ENCODE measurements at places on chromosomes 2 and 18. TPM values are rescaled to one million over a fixed set of nuclear protein-coding genes. Genes with fewer than 3 reads are reported as not detected.

Gene ALPI
- polyA plus RNA-seq: not detected

Gene FABP1
- polyA plus RNA-seq: not detected

Gene KLHL29
- 6.4 TPM for polyA plus RNA-seq

Gene OR6B2
- polyA plus RNA-seq: not detected

DNA sequence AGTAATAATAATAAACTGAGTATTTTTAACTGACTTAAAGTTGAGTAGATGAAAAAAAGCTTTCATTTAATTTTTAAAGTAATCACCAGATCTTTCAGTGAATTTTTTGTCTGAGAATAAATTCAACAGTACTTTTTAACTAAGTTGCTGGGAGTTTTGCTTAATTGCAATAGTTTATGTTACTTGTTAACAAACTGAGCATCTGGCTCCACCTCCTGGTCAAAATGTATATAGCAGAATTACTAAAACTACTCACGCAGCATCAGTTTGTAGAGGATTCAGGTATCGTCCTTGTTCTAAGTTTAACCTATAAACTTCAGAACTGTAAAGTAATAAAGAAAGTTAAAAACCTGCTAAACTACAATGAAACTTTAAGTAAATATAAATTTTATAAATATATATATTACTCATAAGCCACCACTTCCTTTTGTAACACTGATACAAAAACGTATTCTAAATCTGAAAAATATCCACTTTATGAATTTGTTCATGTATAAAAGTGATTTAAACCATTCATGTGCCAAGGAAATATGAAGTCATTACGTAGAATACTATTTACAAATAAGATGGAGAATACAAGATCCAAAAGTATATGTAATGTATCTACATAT lies 21.3 kb downstream of the NOL10 start:
- DNase-seq: peak; percentile 56

DNA sequence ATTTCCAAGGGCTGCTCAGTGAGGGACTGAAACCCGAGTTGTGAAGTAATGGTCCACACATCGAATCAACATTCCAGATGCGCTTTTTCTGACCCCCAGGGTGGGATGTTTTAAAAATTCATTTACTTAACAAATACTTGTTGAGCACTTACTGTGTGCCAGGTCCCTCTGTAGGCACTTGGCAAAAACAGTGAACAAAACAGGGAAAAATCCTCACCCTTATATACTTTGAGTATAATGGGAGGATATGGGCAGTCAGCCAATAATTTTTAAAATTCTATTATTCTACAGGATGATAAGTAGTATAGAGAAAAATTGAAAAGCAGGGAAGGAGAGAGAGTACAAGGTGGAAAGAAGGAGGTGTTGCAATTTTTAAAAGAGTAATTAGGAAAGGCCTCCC lies 31.3 kb upstream of the AFTPH start:
- DNase-seq: no peak

- DNase-seq: no peak
Observed at GRCh38 chr2:26184121-26184520, 11.2 kb downstream of the GAREM2 start.

GRCh38 chr2:13560322-13560721 lies 843.6 kb downstream of the TRIB2 start:
- no peak for DNase-seq

DNA sequence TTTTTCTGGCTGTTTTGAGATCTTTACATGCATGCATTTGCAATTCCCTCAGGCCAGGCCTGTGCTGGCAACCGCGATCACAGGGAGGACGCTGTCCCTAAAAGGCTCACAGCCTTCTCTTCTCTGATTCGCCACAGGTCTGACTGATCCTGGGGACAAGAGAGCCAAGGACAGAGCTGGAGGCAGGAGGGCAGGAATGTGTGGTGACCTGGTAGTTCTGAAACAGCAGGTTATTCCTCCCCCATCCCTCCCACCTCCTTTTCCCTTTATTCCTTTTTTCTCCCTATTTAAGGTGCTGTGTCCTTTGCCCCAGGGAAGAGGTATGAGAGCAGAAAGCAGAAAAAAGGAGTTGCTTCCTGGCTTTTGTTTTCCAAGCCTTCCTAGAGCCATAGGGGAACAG lies 21.9 kb downstream of the TMEM177 start:
- no peak for DNase-seq

DNA sequence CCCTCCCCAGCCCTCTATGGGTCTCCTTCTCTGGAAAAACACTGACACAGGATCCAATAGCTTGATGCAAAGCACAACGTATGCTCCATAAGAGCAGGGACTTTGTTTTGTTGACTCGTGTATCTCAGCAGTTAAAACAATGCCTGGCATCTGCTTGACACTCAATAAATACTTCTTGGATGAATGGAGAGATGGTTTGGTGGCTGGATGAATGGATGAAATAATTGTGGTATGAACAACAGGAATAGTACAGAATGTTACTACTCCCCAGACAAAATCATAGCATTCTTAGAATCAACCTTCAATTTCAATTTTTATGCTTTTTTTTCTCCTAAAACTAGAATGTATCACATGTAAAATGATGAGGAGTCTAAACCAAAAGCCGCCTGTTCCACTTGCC lies 57.4 kb downstream of the KCNE4 start:
- no peak for DNase-seq

GRCh38 chr2:145007093-145007959 lies 487.4 kb upstream of the ZEB2 start:
- no peak for DNase-seq

DNA sequence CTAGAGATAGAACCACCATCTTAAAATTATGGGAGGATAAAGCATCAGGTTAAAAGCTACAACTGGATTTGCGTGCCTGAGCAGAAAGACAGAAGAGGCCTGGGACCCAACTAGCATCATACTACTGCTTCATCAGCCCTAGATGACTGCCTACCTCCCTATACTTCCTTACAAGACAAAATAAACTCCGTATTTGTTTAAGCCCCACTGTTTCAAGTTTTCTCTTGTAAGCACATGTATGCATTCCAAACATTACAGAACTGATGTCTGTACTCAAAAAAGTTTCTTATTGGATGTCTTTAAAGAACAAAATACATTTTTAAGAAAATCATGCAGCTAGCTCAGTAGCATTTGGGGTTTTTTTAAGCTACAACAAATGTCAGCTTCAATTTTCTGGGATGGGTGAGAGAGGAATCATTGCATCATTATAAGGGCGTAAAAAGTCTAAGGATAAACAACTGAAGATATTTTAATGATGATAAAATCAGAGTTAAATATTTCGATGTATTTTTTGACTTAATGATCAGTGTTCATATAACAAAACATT lies 213.1 kb downstream of the EXOC6B start:
- DNase-seq: no peak

DNA sequence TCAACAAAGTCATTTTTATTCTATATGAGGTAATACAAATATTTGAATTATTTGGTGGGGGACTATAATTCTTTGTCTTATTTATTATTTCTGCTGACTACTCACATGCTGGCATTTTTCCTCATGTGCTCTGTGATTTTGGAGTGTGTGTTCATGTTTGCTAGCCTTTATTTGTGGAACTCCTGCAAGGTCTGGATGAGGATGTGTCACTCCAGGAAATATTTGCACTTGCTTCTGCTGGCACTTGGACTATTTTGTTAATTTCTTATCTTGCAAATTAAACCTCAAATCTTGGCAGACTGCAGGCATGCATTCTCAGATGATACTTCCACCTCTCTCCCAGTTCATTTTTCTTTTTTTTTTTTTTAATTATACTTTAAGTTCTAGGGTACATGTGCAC lies 34.1 kb downstream of the POLI start:
- no peak for DNase-seq
